ENCODE measurements at places on chromosomes 7 and 10.

- no peak for DNase-seq
Measured at GRCh38 chr7:47427051-47427643, 154.8 kb downstream of the TNS3 start.

DNA sequence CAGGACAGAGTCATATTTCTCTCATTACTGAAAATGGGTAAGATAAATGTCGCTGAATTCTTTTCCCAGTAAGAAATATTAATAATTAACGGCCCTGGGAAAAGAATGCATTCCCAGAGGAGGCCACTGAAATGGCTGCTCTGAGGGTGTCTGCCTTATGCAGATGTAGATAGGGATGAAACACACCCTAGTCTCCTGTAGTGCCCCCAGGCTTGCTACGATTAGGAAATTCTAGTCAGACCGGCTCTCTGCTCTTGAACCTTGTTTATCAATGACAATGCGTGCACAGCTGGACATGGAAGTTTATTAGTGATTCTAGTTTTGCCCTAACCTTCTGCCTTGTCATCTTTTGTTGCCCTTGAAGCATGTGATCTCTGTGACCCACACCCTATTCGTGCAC, 291.1 kb downstream of the ZNF248 start:
- DNase-seq, result no peak

DNA sequence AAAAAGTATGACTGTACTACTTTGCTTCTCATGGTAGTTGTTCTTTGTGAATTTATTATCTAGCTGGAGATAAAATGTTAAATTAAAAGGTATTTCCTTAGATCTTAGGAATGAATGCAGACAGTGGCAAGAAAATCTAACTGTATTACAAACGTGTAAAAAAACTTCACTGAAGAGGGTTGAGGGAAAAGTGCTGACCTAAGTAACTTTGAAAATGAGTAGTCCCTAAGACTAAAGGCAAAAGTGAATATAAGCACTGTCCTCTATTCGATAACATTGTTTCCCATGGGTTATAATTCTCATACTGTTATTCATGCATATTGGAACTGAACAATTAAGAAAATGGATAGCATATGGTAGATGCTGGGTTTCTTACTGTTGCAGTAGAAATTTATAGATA, 146.7 kb upstream of the EFCAB10 start:
- no peak for DNase-seq

- DNase-seq, result no peak
Measured at GRCh38 chr10:44020322-44021111, 364.4 kb downstream of the CXCL12 start.

GRCh38 chr10:124308811-124309210, 109.9 kb downstream of the OAT start:
- no peak for DNase-seq

DNA sequence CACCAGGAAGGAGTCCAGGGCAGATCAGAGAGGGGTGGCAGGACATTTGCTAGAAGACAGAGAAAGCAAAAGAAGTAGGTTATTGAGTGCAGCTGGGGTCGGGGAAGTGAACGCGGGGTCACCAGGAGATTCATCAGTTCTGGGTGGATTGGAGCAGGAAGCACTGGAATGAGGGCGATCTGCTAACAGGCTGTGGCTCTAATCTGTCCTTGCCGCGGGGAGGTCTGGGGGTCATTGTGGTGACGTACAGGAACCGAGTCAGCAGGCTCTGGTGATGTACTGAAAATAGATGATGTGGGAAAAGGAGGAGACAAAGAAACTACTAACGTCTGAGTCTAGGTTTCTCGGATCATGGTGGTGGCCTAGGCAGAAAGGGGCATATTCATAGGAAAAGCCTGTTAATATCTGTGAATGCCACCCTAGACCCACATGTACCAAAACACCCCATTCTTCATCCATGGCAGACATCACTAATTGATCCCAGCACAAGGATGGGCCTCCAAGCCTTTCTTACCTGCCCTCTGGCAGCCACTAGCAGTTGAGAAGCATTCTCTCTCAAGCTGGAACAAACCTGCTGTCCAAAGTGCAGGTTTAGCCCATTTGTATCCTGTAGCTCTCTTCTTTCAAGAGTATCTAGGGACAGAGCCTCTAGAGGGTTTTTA, 134.5 kb downstream of the C10orf105 start:
- no peak for DNase-seq

- no peak for DNase-seq
Measured at GRCh38 chr10:86347856-86348255, 18.7 kb downstream of the GRID1 start.

- DNase-seq, result no peak
Measured at GRCh38 chr7:154650275-154650674, 352.6 kb downstream of the PAXIP1 start.

DNA sequence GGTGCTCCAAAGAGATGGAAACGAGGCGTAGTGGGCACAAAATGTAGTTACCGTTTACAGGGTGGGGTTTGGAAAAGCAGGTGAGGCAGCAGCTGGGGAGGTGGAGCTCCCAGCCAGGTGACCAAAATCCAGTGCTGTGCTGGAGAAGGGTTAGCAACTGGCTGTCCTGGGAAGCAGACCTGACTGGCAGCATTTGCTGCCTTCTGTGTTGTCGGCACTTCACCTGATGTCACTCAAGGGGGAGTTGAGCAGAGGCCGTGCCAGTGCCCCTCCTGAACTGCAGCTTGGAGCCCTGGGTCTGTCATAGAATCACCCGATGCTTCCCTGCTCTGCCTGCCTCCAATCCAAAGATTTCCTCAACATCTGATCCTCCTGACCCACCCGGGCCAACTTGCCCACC, 12.8 kb downstream of the GCK start:
- no peak for DNase-seq

DNA sequence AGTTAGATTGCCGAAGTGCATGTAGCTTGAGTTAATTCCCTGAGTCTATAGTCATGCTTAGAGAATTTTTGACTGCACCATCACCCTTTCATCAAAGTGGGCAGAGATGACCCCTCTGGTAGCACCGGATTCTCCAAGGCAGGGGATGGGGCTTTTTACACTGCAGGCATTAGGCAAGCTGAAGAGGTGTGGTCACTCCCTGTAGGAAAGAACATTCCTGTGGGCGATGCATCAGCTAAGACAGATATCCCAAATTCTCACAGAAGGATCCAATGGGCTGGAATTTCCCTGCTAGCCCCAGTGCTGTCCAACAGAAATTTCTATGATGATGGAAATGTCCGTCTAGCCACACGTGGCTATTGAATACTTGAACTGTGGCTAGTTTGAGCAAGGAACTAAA, 118.2 kb downstream of the ADAM12 start:
- DNase-seq, result no peak

GRCh38 chr10:19668116-19668515, 148.1 kb upstream of the PLXDC2 start:
- DNase-seq, result no peak

DNA sequence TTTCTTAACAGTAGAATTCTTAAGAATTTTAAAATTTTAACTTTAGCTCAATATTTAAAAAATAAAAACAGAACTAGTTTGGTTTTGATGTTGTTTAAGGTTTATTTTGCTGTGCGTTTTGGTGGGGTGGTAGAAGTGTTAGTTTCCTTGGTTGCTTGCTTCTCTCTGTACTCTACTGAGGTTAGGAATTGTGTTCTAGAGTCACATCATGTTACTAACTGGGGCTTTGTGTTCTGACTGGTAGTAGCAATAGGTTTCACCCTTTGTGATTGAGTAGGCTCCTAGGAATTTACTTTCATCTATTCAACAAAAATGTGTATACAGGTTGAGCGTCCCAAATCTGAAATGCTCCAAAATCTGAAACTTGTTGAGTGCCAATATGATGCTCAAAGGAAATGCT, 99.5 kb downstream of the ZEB1 start:
- DNase-seq, result no peak

DNA sequence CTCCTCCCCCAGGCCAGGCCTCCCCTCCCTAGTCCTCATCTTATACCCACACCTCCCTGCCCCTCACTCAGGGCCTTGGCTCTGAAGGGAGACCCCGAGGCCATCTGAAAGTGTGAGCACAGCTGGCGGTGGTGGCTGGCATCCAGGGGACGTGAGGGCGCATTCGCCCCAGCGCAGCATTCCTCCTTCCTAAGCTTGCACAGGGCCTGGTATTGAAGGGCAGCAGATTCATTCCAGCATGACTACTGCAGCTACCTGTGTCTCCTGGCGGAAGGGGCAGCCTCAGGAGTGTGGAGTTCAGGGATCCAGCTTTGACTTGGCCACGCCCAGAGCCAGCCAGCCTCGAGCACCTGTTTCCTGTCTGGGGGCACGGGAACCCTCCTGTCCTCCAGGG, 72.6 kb downstream of the PARP12 start:
- no peak for DNase-seq

GRCh38 chr7:95980706-95981105, 208.4 kb downstream of the DYNC1I1 start:
- DNase-seq, result no peak

- no peak for DNase-seq
Measured at GRCh38 chr7:19390795-19391194, 245.6 kb upstream of the FERD3L start.

DNA sequence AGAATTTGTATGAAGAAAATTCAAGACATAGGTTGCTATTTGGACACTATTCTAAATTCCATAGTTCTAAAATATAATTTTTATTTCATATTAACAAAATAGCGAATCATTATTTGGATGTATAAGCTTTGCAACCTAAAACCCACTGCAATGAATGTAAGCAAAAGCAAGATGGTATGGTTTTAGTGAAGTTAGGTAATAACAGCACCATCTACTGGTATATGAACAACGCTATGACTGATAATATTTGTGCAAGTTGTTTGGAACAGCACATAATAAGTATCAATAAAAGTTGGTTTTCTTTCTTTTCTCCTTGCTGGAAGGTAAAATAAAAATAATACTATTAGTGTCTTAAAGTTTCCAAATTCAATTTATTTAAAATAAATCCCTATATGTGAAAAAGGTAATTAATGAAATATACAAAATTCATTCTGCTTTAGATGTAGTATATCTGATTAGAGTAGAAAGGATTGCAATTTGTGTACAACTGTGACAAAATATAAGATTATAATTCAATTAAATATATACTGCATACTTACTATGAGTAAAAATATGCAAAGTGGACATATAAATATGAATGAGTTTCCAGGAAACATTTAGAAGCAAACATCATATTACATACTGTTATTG, 79.0 kb upstream of the LSM8 start:
- DNase-seq, result no peak

- no peak for DNase-seq
Measured at GRCh38 chr7:13538669-13539068, 450.8 kb downstream of the ETV1 start.

GRCh38 chr7:25926009-25926408, 226.0 kb upstream of the NFE2L3 start:
- DNase-seq, result no peak

GRCh38 chr10:18236756-18237155, 96.5 kb downstream of the CACNB2 start:
- DNase-seq, result no peak

GRCh38 chr7:57403601-57404342, 46.2 kb upstream of the ZNF716 start:
- peak; percentile 44 for DNase-seq

DNA sequence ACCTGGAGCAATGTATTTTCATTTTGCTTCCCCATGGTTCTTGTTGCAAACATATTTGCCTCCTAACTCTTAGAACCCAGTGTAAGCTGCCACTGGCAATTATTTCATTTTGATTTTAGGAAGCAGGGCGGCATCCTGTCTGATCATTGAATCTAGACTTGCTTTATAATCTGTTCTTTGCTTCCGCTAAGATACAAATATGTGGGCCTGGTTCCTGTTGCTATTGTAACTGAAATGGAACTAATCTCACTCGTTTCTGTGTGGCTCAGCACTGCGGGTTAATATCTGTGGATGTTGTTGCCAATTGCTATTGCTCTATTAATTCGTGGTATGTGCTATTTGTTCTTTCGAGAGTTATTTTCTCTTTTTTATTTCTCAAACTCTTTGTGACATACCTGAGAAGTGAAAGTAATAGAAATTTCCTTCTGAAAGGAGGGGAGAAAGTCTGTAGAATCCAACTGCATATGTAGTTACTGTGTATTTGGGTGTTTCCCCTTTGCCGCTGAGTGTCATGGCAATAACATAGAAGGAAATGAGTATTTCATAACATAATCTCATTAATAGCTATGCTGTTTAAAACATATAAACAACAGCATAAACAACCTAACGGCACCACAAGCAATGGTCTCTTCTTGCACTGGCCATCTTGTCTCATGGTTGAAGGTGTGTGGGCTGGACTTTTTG, 62.4 kb downstream of the FZD1 start:
- DNase-seq, result no peak

DNA sequence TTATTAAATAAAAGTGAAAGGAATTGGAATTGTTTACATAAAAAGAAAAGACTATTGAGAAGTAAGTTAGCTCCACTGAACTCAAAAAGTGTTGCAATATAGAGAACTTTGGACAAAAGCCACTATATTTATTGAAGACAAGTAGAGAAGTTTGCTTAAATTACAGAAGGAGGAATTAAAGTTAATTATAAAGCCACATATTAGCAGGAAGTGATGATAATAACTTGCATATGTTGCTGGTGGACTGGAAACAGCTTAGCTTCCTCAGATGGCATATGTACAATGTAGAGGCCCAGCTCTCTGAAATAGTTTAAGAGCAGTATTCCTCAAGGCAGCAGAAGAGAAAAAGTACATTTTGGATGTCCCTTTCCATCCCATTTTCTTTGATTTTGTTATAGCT, 400.7 kb downstream of the GATA3 start:
- no peak for DNase-seq

- DNase-seq, result no peak
Measured at GRCh38 chr10:131493432-131493831, 181.9 kb upstream of the TCERG1L start.

GRCh38 chr10:33095867-33096815, 138.1 kb upstream of the ITGB1 start:
- DNase-seq, result no peak

DNA sequence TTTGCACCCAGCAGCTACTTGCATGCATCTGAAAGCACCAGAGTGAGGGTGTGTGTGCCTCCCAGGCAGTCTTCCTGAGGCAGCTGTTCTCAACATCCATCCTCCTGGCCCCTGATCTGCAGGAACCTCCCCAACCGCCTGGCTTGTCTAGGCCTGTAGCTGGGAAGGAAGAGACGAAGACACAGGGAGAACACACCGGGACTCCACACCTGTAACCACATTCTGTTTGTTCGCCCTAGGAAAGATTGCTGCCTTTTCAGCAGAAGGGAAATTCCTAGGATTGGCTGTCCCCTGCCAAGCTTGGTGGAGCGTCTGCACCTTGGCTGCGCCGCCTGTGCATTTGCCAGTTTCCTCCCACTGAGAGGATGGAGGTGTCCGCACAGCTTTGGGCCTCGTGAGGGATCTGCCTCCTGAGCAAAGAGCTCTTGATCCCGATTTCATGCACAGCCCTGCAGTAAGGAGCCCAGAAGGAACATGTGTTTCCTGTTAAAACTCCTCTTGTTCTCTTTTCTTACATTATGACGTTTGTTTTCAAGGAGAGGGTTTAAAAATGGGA, 154.6 kb downstream of the TPST1 start:
- no peak for DNase-seq

DNA sequence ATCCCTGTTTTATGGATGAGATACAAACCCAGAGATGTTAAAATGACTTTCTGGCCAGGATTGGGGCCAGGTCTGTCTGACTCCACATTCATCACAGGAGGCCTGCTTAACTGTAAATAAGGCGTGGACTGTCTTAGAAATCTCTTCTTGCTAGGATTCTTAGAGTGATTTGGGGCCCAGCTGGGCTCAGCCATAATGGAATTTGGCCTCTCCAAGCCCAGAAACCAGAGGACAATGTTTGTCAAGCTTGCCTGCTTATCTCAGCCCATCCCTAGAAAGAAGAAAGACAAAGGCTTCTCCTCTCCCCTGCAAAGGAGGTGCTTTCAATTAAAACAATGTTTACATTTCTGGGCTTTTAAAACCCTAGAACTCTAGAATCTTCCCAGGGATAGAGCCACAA, 2.9 kb downstream of the HABP2 start:
- no peak for DNase-seq

- no peak for DNase-seq
Measured at GRCh38 chr10:80407812-80408241, 524 bp upstream of the PRXL2A start.
